ENCODE measurements at places on chromosomes 5 and 9.

GRCh38 chr5:151496041-151496484 is 48.7 kb downstream of the SLC36A1 start:
- DNase-seq, result no peak

GRCh38 chr9:99607842-99608448 is 213.7 kb upstream of the NR4A3 start:
- DNase-seq, result no peak

- DNase-seq, result peak; percentile 76
These were observed 105.6 kb upstream of the PCA3 start for GRCh38 chr9:76658510-76659231.

DNA sequence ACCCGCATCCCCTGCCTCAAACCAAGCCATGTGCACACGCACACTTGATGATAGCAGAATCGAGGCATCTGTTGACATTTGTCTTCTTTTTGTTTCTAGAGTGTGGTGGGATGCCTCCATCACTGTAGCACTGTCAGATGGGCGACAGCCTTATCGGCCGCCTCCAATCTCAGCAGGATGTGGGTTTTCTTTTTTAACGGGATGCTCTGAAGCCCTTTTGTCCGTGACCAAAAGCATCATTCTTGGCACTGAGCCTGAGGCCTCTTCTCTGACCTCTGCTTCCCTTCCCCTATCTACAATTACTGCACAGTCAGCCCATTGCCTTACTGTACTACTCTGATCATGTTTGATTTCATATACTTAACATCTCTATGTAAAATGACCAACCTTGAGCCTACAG is 78.3 kb downstream of the LMNB1 start:
- DNase-seq, result no peak

- DNase-seq, result no peak
These were observed 148.3 kb upstream of the SLC24A2 start for GRCh38 chr9:19937121-19937520.

GRCh38 chr9:14554886-14555285 is 138.3 kb downstream of the ZDHHC21 start:
- peak; percentile 2 for DNase-seq

- DNase-seq, result peak; percentile 49
These were observed 184.1 kb downstream of the MARCHF11 start for GRCh38 chr5:15995341-15996052.

DNA sequence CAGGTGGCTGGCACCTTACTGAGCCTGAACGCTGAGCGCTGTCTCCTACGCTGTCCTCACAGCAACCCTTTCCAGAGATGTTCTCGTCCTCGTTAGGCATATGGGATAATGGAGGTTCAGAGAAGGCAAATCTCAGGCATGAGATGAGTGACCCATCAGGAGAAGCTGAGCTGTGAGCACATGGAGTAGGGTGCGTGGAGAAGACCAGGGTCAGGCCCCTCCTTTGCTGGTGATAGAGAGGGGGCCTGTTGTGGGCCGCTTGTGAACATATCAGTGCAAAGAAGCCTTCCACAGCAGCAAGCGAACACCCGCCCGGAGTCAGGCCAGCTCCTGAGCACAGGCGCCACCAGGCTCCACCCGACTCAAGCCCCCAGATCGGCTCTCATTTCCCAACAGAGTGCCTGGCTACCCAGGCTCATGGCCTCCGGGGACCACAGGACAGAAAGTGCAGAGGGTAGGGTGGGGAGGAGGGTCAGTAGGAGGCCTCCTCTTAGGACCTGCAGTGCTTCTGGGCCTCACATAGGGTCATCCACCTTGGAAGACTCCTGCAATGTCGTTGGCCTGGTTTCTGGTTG is 15.0 kb upstream of the TIFAB start:
- no peak for DNase-seq

- no peak for DNase-seq
These were observed 56.9 kb upstream of the SHB start for GRCh38 chr9:38125889-38126288.

DNA sequence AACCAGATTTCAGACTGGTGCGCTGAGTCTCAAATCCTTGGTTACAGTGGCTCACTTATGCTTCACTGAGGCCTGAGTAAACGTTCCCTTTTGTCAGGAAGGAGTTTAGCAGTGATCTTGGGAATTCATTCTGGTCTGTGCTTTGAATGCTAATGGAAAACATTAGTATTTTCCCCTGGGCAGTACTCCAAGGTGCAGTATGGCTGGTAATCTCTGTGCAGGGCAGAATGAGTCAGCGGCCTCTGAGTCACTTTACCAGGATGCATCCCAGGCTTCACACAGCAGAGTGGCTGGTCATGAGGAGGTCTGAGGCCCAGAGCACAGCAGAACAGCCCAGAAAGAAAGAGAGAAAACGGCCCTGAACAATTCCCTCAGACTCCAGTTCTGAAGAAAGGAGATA is 54.0 kb downstream of the PCA3 start:
- peak; percentile 95 for DNase-seq

GRCh38 chr5:173869316-173869715 is 18.8 kb upstream of the CPEB4 start:
- DNase-seq, result no peak

DNA sequence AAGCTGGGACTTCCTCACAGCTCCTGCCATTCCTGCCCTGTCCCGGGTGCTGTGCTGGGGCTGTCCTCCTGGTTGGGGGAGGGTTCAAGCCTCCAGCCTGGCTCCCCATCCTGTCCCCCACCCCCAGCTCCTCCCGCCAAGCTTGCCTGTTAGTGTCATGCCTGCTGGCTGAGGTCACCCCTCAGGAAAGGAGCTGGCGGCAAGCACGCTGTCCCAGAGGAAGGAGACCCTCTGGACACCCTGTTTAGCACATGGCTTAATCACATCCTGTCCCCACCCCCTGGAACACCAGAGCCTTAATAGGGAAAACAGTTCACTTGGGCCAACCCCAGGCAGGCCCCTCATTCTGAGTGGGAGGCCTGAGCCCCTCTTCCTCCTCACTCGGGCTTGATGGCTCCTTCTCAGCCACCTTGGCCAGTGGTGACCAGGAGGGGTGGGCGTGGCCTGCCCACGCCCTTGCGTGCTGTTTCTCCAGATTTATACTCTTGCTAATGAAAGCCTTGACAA is 9.2 kb upstream of the PHYHD1 start:
- peak; percentile 72 for DNase-seq

GRCh38 chr5:55636683-55637082 is 75.4 kb downstream of the SLC38A9 start:
- peak; percentile 72 for DNase-seq

- DNase-seq, result no peak
These were observed 8.8 kb upstream of the GM2A start for GRCh38 chr5:151244206-151244605.

- no peak for DNase-seq
These were observed 490.7 kb upstream of the PTPRD start for GRCh38 chr9:11103525-11103924.
